ENCODE measurements at places on chromosomes 5 and 9.
A peak's percentile ranks its signal among the peaks of the same experiment; 100 is the strongest.

- DNase-seq, result no peak
These were observed 53.0 kb upstream of the PHYKPL start for GRCh38 chr5:178285399-178286225.

DNA sequence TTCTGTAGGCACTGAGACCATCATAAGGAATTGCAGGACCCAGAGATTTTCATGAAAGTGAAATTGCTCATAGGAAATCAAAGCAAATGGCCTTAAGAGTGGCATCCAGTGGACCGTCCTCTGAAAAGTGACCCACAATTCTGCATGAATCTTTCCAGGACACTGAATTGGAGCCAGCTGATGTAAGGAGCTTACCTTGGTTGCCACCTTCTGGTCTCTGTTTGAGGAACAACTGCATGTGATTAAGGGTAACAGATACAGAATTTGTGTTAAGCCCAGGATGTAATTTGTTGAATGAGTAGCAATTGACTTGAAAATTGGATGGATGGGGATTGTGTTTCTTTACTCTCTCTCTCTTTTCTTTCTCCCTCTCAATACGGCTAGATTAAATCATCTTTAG lies 49.9 kb upstream of the GAS1 start:
- no peak for DNase-seq

GRCh38 chr5:174798551-174798951 lies 74.2 kb downstream of the MSX2 start:
- DNase-seq, result no peak

DNA sequence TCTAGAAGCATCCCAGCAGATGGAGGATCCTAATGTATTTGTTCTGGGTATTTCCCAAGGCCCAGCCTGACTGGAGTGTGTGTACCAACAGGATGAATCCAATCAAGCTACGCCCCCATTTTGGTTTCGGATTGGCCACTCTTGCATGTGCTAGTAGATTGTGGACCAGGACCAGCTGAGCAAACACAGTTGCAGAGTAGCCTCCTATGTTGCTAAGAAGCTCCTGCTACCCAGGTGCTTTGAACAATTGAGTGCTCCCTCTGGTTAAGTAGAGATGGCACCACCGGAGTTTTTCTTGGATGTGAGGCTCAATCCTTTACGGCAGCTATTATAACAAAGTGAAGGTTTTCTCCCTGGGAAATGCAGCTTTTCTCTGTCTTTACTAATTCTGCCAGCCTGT lies 204.5 kb downstream of the NTRK2 start:
- DNase-seq, result no peak

GRCh38 chr5:91499943-91500531 lies 116.9 kb upstream of the ARRDC3 start:
- DNase-seq, result peak; percentile 52

DNA sequence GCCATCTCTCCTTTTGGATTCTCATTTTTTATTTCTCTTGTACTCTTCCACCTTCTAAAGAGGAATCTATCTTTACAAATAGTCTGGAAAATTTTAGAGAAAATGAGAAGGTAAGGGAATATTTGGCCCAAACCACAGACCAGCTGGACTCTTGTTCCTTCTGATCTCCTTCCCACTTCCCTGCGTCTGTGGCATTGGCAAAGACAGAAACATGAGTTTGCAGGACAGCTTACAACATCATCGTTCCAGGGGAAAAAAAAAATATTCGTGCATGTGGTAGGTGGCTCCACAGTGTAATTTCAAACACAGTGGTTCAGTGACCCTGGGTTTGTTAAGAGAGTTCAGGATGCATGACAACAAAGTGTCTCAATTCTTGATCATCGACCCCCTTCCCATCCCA lies 755.0 kb downstream of the DNAH5 start:
- DNase-seq, result no peak

GRCh38 chr5:179120421-179120861 lies 60.3 kb downstream of the ZNF354C start:
- DNase-seq, result no peak

All from HAP-1 (cell line).